ENCODE measurements at places on chromosomes 3 and 15. TPM values are rescaled to one million over a fixed set of nuclear protein-coding genes. Genes with fewer than 3 reads are reported as not detected.

The ALPK3 gene
- 199 TPM for total RNA-seq

DNA sequence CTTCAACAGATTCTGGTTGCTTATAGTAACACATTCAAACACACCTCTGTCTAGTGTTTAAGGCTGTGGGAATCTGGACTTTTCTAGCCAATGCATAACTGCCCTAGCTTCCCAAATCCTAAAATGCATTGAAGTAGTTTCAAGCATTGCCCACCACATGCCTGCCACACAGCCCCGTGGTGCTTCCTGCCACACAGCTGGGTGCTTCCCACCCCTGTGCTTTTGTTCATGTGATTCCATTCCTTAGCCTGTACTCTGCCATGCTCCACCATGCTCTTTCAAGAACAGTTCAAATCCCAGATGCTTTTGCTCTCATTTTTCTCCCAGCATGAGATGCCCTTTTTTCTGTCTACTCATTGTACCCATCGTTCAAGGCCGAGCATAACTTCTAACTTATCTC is 2.3 kb upstream of the CMC1 start:
- no peak for DNase-seq

- no peak for DNase-seq
Observed at GRCh38 chr3:2993736-2994135, 116.4 kb downstream of the IL5RA start.

The CCR9 gene
- not detected for total RNA-seq

DNA sequence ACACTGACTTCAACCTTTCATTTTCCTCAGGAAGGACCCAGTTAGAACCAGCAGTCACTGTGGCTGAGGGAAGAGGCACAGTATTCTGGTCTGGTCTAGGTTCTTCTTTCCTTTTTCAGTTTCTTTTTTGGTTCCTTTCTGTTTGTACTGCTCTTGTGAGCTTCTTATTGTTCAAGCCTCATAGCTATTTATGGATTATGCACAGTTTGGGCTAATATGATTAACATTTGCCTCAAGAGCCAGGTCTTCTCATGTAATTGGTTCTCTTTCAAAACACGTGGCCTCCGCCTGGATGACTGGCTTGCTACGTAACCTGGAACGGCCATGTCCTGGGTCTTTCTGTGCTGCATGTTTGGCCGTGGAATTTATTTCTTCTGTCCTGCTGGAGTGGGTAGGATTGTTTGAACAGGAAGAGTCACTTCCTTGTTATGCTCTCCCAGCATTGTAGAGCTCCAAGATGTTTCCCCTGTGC is 43.3 kb downstream of the RBMS3 start:
- peak; percentile 50 for DNase-seq

The CPB1 gene
- not detected for total RNA-seq

- DNase-seq = no peak
Observed at GRCh38 chr15:52415628-52416027, 113.1 kb downstream of the MYO5A start.

The SLC12A1 gene
- not detected for total RNA-seq

DNA sequence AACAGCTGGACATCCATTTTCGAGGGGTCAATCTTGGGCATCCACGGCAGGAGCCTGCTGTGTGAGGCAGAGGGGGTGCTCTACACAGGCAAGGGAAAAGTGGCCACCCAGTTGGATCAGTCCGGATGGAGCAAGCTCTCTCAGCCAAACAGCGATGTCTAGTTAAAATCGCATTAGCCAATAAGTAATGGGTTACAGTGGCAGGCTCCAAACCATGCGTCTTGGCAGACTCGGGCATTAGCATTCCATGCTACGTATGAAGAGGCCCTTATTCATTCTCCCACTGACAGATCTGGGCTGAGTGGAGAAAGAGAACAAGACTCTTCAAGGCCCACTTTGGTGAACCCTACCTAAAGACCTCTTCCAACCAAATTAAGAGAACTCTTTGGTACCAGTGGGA is 49.3 kb downstream of the CCNB2 start:
- DNase-seq = no peak

- no peak for DNase-seq
Observed at GRCh38 chr3:34387826-34388564, 589.6 kb downstream of the PDCD6IP start.

GRCh38 chr3:194632809-194633348 is 340 bp downstream of the TMEM44 start:
- DNase-seq = no peak

GRCh38 chr3:186214670-186215069 is 105.8 kb upstream of the ETV5 start:
- DNase-seq = no peak

The SOX14 gene
- total RNA-seq = not detected
